ENCODE measurements at places on chromosomes 13 and 19. TPM values are rescaled to one million over a fixed set of nuclear protein-coding genes. Genes with fewer than 3 reads are reported as not detected.

The IPO5 gene
- total RNA-seq = 245 TPM

The ARHGEF1 gene
- 365 TPM for total RNA-seq

The ZNF506 gene
- 16.2 TPM for total RNA-seq

DNA sequence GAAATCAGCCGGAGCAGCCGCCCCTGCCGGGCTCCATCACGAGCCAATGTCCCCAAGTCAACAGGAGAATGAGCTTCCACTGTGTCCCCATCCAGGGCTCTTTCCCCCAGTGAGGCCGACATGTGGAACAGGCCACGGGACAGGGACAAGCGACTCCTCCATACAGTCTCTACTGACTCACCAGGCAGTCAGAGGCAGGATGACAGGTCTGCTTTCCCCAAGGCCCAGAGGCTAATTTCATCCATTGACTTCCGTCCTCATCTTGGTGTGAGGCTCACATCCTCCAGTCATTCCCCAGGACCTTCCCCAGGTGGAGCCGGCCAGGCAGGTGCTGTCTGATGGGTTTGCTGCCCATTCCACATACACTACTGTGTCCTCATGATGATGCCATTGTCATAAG is 3.5 kb downstream of the CEACAM6 start:
- DNase-seq = no peak

DNA sequence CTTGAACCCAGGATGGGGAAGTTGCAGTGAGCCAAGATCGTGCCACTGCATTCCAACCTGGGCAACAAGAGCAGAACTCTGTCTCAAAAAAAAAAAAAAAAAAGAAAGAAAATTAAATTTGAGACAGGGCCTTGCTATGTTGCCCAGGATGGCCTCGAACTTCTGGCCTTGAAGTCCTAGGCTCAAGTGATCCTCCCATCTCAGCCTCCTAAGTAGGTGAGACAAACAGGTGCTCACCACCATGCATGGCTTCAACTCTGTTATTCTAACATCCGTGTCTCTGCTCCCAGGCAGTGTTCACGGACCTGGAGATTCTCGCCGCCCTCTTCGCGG is 40.3 kb downstream of the PDE4A start:
- no peak for DNase-seq

GRCh38 chr13:102897371-102898138 is 51.7 kb downstream of the ERCC5 start:
- DNase-seq = no peak

- peak; percentile 93 for DNase-seq
Measured at GRCh38 chr19:1063030-1063908, 3.7 kb upstream of the ARHGAP45 start.

- no peak for DNase-seq
Measured at GRCh38 chr13:45690636-45691035, 11.5 kb upstream of the CBY2 start.

GRCh38 chr13:29569253-29570050 is 26.0 kb downstream of the SLC7A1 start:
- no peak for DNase-seq
